ENCODE measurements at places on chromosomes 7 and 10.
A peak's percentile ranks its signal among the peaks of the same experiment; 100 is the strongest.

- DNase-seq = no peak
Observed at GRCh38 chr7:80719261-80719660, 80.8 kb downstream of the CD36 start.

- DNase-seq = no peak
Observed at GRCh38 chr10:5620966-5621365, 45.4 kb downstream of the ASB13 start.

- DNase-seq = no peak
Observed at GRCh38 chr10:132115732-132116131, 50.0 kb downstream of the JAKMIP3 start.

DNA sequence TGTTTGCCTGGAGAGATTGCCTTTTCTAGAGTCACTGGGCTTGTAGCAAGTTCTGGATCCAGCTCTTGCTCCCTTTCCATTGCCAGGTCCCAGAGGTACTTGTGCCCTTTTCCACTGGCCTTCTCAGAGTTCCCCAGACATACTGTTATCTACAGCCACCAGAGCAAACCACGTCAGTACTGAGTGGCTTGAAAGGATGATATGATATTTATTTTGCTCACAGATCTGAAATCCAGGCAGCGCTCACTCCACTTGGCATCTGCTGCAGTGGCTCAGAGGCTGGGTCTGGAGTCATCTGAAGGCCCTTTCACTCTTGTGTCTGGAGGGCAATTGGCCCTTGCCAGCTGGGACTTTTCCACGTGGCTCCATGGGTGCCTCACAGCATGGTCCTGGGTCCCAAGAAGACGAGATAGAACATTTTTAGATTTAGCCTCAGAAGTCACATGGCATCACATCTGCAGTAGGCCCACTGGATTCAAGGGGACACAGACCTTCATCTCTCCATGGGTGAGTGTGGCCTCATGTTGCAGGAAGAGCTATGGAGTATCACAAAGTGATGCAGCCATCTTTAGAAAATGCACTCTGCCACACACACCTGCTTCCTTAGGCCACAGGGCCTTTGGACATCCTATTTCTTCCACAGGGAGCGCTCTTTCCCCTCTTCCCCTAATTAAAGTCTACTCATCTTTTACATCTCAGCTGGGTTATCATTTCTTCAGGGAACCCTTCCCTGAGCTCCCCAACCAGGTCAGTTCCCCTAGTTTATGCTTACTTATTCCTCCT lies 22.9 kb upstream of the TCF7L2 start:
- no peak for DNase-seq

DNA sequence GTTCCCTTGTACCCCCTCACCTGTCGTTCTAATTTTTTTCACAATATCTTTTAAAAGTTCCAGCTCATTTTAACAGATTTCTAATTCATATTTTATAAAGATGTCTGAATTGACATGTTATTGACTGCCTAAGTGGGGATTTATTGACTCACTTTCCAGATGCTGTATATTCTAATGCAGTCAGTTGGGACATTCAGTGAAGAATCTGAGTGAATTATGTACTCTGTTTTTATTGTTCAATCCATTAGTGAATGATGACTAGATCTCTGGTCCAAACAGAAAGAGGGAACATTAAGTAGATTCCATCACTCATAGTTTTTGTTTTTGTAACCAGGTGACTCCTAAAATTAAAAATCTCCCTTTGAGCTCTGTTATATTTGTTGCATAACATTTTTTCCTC lies 54.3 kb downstream of the LOXL4 start:
- no peak for DNase-seq

DNA sequence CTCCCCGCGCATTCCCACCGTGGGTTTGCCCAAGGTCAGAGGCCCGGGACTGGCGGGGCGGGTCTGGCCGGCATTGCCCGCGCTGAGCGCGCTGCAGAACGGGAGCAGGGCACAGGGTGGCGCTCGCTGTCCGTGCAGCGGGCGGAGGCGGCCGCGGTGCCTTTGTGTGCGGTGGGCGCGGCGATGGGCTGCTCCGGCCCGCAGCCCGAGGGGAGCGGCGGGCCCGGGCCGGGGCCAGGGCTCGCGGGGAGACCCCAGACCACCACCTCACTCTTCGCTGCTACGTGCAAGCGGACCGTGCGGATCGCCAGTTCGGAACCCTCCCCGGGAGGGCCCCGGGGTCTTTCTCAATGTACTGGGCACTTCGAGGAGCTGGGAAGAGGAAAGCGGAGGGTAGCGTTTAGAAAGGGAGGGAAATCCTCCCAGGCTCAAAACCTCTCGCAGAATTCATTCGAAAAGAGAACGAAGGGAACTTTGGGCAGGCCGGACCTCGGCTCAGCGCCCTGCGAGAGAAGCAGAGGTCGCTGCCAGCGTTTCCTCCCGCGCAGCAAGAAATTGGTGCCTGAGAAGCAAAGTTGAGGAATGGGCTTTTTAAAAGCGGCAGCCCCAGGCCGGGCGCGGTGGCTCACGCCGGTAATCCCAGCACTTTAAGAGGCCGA lies 8.5 kb downstream of the SP8 start:
- peak; percentile 61 for DNase-seq

DNA sequence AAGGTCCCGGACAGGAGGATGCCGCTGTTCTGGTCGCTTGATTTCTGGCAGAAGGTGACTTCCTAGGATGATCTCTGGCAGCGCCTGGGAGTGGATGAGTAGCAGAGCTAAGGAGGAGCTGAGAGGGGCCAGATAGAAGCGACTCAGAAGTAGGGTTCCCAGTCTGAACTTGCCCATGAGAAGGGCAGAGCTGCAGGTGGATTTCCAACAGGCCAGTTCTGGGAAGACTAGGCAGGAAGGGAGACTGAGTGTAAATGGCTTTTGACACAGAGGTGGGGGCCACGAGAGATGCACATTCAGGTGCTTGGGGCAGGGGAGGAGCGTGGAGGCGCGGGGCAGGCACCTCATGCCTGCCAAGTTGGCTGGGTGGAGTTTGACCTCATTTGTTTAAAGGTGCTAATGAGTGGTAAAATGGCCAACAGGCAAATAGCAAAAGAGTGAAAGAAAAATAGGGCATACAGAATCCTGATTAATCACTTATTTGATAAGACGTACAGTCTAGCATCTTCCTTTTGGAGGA lies 58.8 kb downstream of the SHH start:
- DNase-seq = no peak

GRCh38 chr10:7872041-7872442 lies 53.7 kb downstream of the TAF3 start:
- DNase-seq = no peak

DNA sequence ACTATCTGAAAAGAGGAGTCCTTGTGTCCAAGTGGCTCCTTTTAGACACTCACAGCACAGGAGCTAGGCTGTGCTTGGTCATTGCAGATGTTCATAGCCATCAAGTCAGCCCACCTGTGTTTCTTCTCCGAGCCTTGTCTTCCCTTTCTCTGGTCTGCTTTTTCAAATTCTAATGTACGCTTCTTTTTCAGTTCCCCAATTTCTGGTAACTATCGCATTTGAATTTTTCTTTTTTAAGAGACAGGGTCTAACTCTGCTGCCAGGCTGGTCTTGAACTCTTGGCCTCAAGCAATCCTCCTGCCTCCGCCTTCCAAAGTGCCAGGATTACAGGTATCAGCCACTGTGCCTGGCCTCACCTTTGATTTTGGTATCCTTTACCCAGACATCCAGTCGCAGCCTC lies 18.9 kb downstream of the APBB1IP start:
- no peak for DNase-seq

Data from activated CD4-positive, alpha-beta T cell treated with anti-CD3 and anti-CD28 coated beads for 36 hours (primary cell).